Mesothelial cell of epicardium (in vitro differentiated cells): ENCODE measurements at places on chromosomes 6 and 20. TPM values are rescaled to one million over a fixed set of nuclear protein-coding genes. Genes with fewer than 3 reads are reported as not detected.

DNA sequence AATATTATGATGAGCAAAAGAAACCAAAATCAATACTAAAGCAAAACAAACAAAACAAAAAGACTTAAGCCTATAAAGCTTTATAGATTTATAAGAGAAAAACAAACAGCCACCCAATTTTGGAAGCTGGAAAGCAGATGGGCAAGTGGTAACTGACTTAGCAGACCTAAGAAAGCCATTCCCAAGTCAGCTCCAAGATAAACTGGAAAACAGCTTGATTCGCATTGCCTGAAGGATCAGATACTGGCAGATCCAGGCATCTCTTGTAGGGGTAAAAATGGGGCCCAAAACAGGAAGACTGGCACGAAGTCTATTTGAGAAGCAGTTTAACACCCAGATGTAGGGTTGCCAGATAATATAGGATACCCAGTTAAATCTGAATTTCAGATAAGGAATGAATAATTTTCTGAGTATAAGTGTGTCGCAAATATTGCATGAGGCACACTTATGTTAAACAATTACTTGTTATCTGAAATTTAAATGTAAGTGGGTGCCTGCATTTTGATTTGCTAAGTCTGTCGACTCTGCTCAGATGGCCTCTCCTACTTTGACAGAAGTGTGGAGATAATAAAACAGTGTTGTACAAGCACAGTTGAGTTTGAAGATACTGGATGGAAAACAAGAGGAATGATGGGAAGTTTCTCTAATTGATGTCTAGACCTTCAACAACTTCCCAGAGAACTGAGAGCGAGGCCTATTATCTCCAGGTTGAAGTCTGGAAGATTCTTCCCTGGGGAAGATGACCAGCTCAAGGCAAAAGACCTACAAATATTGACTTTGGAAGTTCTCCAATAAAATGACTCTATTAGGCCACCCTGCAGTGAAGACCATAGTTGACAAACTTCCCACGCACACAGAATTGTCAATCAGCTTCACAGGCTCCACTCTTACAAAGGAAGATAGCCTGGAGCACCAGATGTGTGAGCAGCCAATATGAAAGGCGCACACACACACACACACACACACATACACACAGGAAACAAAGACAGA lies 113.4 kb downstream of the FAM50B start:
- DNase-seq = no peak

DNA sequence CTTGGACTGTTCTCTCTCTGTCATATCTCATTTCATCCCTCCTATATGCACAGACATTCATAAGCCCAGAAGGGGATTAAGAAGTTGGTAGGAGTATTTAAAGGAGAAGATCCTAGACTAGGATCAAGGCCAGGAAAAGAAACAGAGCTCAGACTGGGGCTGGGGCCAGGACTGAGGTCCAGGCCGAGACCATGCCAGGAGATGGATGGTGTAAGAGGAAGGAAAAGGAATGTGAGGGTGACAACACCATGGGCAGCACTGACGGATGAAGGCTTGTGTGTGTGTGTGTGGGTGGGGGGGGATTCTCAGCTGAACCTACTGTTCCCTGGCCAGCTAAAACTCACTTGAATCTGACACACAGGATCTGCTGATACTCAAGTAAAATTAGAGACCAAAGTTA lies 182.1 kb downstream of the KIF6 start:
- DNase-seq = no peak

Gene LSM2
- total RNA-seq = 55.8 to 58.2 TPM (median 57.0 TPM) in 3 replicates

Gene MEP1A
- total RNA-seq = 0.16 TPM in 1 of 3 replicates, not detected in the others

Gene TBX18
- 10.1 to 13.2 TPM (median 12.8 TPM) in 3 replicates for total RNA-seq

DNA sequence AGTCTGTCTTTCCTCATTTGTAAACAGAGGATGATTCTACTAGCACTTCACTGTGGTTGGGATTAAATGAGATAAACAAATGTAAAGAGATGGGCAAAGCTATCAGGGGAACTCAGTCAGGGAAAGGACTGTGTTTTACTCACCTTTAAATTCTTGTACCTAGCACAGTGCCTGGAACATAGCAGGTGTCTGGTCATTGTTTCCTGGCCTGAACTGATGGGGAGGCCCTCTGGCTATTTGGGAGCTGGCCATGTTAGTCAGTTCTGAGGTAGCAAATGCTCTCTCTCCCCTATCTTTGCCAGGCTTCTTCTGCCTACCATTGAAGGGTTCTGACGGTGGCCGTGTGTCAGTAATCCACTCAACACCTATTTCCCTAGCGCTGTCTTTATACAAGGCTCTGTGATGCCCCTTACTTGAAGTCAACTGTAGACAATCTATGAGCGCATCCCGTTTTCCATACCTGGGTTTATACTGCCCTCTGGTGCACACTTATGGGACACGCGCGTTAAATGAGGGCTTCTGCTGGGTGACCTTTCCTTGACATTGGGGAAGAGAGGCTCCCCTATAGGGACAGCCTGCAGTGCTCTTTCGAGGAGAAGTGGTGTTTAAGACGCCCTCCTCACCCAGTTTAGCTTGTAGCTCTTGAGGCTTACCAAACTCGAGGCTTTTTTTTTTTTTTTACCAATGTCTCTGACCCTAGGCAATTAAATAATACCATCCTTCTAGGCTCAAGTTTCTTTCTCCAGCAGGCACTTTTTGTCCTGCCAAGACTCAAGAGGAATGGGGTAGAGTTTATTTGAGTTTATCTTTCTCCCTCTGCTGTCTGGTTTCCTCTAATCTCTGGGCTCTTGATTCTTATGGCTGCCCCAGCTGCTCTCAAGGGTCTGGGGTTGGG lies 4.0 kb upstream of the SPATS1 start:
- DNase-seq = no peak

Gene LCA5
- total RNA-seq = 8.7 to 9.2 TPM (median 8.9 TPM) in 3 replicates

- no peak for DNase-seq
Measured at GRCh38 chr6:122790028-122790422, 967 bp downstream of the SMPDL3A start.

GRCh38 chr6:154460306-154461071 lies 50.0 kb downstream of the CNKSR3 start:
- DNase-seq = no peak

DNA sequence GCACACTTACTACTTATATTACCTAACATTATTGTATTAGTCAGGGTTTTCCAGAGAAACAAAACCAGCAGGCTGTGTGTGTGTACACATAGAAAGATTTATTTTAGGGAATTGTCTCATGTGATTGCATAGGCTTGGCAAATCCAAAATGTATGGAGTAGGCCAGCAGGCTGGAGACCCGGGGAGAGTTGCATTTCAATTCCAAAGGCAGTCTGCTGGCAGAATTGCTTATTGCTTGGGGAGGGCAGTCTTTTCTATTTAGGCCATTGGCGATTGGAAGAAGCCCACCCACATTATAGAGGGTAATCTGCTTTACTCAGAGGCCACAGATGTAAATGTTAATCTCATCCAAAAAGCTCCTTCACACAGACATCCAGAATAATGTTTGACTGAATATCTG lies 157.0 kb downstream of the ADGRG6 start:
- no peak for DNase-seq

Gene PRR18
- 0.20 to 0.38 TPM (median 0.31 TPM) in 3 replicates for total RNA-seq

GRCh38 chr20:24337069-24337468 lies 132.4 kb upstream of the SYNDIG1 start:
- DNase-seq = no peak

Gene RIMS4
- 1.3 to 2.2 TPM (median 1.6 TPM) in 3 replicates for total RNA-seq

DNA sequence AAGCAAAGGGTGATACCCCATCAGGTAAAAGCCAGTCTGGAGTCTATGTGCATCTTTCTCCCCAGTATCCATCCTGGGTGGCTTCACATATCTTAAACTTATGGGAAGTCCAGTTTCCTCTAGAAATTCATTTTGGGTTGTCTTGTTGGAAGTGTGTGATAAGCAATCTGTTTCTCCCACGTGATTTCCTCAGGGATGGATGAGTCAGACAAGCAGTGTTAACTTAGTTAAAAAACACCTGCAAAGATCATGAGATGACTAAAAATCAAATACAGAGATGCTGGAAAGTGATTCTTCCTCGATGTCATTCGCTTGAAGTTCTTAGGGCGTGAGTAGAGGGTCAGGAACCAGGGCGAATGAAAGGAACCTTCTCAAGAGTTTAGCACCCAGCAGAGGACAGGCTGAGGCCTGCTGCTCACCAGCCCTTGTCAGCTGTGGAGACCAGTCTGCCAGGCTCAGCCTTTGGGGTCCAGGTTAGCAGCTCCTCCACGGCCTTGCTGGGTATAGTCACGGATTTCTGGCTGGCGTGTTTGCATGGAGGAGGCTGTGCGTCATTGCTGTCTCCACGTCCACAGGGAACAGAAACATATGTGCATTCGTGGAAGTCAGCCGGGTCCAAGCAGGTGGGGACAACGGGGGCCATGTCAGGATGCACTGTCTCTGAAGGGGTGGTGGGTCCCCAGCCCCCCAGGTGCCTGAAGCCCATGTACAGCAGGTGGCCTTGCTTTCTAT lies 2.8 kb upstream of the PNPLA1 start:
- no peak for DNase-seq

DNA sequence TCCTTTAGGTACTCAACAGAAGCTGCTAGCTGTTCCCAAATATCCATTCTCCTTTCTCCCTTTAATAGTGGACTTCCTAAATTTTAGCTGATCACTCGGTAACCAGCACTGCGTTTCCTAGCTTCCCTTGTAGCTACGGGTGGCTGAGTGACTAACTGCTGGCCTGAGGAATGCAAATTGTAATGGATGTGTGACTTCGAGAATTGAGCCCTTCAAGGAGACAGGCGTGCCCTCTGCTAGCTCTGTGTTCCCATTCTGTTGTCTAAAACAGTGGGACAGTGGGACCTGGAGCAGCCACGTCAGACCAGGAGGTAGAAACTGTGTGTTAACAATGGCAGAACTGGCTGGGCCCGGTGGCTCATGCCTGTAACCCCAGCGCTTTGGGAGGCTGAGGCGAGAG lies 56.5 kb downstream of the SCML4 start:
- DNase-seq = no peak

- DNase-seq = no peak
Measured at GRCh38 chr6:160945516-160946177, 45.9 kb upstream of the MAP3K4 start.

DNA sequence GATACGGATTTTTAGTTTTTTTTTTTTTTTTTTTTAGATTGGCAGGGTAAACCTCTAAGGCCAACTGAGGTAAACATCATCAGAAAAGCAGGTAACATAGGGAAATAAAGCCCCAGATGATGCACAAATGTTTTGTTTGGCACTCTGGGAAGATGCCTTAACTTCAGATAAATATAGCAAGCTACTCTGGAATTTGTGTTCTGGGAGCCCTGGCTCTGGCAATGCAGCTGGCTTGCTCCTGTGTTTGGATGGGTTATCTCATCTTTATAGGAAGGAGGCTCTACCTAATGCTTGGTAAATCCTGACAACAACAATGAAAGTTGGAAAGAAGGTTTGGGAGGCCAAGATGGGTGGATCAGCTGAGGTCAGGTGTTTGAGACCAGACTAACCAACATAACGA lies 77.4 kb downstream of the GFOD1 start:
- DNase-seq = no peak

Gene ME1
- 9.0 to 9.6 TPM (median 9.4 TPM) in 3 replicates for total RNA-seq

GRCh38 chr6:137111296-137112066 lies 62.0 kb downstream of the IL22RA2 start:
- DNase-seq = no peak

DNA sequence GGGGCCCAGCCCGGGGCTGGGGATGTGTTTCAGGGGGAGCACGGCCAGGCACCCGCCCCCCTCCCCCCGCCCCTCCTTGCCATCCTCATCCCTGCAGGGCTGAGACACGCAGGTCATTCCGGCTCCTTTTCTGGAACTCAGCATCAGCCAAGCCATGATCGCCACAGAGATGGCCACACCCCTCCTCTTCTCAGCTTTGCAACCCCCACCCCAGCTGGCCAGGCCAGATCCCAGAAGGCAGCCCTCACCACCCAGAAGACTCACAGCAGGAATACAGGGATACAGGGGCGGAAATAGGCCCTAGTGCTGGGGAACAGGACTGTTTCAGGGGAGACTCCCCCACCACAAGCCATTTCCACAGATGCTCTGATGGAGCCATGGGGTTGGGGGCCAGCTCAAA lies 33.5 kb downstream of the YTHDF1 start:
- DNase-seq = no peak

DNA sequence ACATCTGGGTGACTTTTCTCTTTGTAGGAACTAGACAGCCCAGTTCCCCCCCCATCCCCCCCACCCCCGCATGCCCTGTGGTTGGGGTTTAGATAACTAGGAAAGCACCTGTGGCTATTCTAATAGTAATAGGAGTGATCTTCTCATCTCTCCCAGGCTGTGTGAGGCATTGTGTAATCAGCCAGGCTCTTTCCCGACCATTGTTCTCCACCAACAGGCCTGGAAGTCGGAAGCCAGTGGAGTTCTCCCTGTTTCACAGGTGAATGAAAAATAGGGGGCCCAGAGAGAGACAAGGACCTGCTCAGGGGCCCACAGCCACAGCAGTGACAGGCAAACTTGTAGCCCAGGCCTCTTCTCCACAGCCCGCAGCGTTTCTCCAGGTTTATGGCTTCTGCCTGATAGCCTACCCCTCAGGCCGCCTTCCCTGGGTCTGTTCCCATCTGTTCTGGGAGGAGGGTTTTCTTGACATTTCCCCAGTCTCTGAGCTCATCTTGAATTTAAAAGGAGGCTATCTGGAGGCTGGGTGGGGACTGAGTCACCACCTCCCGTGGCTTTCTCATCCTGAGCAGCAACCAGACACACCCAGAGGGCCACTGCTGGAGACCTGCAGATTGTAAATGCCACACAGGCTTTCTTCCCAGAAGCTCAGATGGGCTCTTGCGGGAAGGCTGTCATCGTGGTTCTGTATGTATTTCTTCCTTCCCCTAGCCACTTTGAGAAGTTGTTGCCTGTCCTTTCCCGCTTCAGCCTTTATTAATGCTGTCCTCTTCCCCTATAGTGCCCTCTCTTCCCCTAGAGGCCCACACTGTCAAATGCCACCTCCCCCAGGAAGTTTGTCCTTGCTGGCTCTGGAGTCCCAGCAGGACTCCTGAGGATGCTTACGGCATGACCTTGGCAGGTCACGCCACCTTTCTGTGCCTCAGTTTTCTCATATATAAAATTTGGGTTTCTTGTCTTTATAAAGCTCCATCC lies 75.9 kb upstream of the MYL9 start:
- DNase-seq = no peak

DNA sequence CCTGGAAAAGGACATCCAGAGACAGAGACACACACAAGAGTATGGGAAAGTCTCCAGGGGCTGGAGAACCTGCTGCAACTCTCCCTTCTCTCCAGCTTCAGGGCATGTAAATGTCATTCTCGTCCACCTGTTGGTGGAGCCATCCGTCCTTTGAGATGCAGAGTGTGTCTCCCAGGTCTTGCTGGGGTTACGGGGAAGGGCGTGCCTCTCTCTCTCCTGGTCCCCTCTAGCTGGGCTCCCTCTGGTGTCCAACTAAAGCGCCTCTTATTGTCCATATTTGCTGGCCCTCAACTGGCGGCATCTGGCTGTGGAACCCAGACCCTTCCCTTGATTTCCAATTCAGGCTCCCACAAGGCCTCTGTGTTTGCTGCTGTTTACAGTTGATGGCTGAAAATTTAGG lies 244.1 kb downstream of the BMP7 start:
- no peak for DNase-seq
